Stimulated activated CD8-positive, alpha-beta memory T cell treated with anti-CD3 and anti-CD28 coated beads, Interleukin-12 subunit alpha, Interleukin-12 subunit beta, amount 100 ng/mL, for 1 hour (primary cell): ENCODE measurements at places on chromosomes 5 and 9.

DNA sequence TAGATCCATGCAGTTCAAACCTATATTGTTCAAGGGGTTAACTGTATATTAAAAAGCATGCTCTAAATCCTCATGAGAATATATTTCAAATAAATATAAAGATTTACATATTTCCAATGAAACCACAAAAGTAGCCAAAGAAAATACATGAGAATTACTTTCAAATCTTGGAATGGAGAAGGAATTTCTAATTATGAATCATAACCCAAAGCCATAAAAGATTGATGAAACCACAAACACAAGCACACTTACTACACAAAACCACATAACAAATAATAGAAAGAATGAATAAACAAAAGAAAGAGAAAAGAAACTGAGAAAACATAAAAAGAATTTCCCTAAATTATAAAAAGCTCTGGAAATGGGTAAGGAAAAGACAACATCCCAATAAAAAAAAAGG, 16.0 kb downstream of the ERP44 start:
- DNase-seq: no peak

- no peak for DNase-seq
These were observed 88.9 kb downstream of the SLF1 start for GRCh38 chr5:94707359-94707758.

- DNase-seq: no peak
These were observed 60.6 kb downstream of the PAM start for GRCh38 chr5:102815540-102816332.

GRCh38 chr9:77451507-77451906, 196.6 kb downstream of the GNA14 start:
- no peak for DNase-seq
